ENCODE measurements at places on chromosomes 7 and 10. TPM values are rescaled to one million over a fixed set of nuclear protein-coding genes. Genes with fewer than 3 reads are reported as not detected.

Gene UCMA
- total RNA-seq: not detected

Gene SYPL1
- 17.5 TPM for total RNA-seq

Gene AGR3
- not detected for total RNA-seq

Gene SCART1
- total RNA-seq: 4.8 TPM

Gene CALHM1
- total RNA-seq: not detected

Gene DBF4
- not detected for total RNA-seq

Gene EEPD1
- total RNA-seq: 14.0 TPM

Gene TSPAN12
- total RNA-seq: 28.9 TPM

Gene MYL7
- not detected for total RNA-seq

Gene ENKUR
- total RNA-seq: not detected

Gene DOCK4
- 43.5 TPM for total RNA-seq

Gene NPC1L1
- total RNA-seq: not detected

Gene SOSTDC1
- total RNA-seq: not detected

Gene TAS2R60
- total RNA-seq: not detected

Gene SPDYE1
- not detected for total RNA-seq

Gene C7orf57
- not detected for total RNA-seq

Gene SHTN1
- 3.0 TPM for total RNA-seq

Gene SH2D4B
- total RNA-seq: not detected
